ENCODE measurements at places on chromosomes 12 and 14.

DNA sequence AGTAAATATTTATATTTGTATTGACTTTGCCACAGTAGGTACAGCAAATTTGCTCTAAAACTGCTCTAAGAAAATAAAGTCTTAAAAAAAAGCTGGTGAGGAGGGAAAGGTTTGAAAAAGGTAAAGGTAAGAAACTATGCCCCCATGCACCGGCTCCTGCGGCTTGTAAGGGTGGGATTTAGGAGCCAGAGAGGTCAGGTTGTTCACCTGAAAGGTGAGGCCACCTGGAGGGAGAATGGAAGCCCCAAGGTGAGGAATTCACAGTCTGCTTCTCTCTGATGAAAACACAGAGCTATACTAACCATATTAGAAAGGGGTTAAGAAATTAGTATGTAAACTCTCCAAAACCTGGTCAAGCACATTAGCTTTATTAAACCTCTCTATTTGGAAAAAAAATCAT lies 31.8 kb downstream of the CPM start:
- no peak for DNase-seq

GRCh38 chr12:122947352-122947792 lies 18.9 kb downstream of the ABCB9 start:
- DNase-seq, result no peak

DNA sequence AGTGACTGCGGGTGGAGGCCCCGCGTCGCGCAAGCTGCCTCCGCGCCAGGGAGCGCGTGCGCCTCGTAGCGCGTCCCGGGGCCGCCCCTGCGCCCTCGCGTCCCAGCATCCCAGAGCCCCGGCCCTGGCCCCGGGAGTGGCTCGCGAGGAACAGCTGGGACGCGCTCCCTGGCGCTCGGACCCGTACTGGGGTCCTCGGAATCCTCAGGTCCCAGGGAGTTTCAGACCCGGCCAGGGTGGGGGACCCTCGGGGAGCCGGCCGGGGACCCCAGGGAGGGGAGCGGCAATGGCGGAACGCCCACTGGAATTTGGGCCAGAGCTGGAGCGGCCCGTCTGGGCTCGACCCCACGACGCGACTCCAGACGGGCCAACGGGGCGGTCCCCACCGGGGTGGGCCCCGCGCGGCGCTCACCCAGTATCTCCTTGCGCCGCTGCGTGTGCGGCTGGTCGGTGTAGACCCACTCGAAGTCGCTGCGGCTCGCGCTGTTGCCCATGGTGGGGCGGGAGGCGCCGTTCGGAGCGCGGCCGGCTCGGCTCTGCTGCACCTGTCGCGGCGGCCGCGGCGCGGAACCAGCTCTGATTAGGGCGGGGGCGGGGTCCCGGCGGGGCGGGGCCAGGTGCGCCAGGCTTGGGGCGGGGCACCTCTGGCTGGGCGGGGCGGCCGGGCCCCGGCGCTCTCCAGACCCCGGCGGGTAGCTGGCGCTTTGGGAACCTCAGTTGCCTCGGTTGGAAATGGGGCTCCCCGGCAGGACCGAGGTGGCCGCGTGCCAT lies at the start of gene DEGS2:
DEGS2 (minus strand) TSS at position 552 of the 771 bp plus-strand sequence; CDS start at position 494, 58 bp downstream.
- DNase-seq, result no peak

DNA sequence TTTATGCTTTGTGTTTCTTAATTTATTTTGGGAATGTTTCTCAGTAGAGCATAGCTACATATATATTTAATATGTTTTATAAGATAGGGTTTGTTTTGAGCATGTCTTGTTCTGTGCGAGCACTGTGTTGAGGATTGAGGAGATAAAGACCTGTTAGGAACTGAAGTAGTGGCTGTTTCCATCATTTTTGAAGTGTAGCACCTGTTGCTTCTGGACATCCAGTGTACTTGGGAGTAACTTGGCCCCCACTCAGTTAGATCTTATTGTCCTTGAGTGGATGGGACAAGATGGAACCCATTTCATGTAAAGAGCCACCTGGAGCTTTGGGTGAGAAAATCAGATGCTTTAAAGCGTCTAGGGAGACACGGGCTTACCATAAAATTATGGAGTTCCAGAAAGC lies 8.7 kb downstream of the PPP2R5C start:
- DNase-seq, result no peak

GRCh38 chr12:20257311-20257710 lies 111.0 kb upstream of the PDE3A start:
- DNase-seq, result no peak

DNA sequence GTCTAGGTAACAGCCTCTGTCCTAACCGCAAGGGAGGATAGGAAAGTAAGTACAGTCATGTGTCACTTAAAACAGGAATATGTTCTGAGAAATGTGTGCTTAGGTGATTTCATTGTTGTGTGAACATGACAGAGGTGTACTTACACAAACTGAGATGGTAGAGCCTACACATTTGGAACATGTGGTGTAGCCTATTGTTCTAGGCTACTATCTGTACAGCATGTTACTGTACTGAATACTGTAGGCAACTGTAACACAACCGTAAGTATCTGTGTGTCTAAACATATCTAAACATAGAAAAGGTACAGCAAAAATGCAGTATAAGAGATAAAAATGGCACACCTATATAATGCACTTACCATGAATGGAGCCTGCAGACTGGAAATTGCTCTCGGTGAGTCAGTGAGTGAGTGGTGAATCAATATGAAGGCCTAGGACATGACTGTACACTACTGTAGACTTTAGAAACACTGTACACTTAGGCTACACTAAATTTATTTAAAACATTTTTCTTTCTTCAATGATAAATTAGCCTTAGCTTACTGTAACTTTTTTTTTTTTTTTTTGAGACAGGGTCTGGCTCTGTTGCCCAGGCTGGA lies 13.2 kb upstream of the MDM2 start:
- no peak for DNase-seq

- DNase-seq, result no peak
These were observed 69.0 kb downstream of the SSPN start for GRCh38 chr12:26264215-26264838.

- no peak for DNase-seq
These were observed 157.5 kb downstream of the PLCZ1 start for GRCh38 chr12:18580291-18580690.

- DNase-seq, result no peak
These were observed 143.3 kb downstream of the DICER1 start for GRCh38 chr14:95014036-95014435.

DNA sequence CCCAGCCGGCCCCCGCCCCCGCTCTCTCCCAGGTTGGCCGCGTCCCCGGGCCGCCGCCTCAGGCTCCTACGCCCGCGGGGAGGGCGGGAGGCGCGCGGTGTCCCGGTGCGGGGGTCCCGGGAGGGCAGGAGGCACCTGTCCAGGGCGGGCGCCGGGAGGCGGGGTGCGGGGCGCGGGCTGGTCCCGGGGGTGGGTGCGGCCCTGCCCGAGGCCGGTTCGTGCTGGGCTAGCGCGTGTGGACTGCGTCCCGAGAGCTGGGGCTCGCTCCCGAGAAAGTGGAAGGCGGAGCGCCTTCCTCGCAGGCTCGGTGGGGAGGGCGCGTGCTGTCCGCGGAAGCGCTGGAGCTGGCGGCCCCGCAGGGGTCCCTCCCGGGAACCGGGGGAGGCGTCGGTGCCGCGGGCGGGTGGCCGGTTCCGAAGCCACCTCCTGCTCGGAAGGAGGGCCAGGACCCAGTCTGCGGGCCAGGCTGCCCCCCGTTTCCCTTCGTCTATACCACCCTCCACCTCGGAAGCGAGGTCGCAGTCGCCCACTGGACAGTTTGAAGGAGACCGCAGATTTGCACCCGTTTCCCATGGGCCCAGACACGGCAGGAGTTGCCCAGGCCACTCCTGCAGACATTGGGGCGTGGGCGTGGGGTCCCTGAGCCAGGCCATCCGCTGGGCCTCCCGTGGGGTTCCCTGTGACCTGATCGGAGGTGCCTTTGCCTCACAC lies 636 bp downstream of the ZFYVE21 start:
- DNase-seq, result no peak

DNA sequence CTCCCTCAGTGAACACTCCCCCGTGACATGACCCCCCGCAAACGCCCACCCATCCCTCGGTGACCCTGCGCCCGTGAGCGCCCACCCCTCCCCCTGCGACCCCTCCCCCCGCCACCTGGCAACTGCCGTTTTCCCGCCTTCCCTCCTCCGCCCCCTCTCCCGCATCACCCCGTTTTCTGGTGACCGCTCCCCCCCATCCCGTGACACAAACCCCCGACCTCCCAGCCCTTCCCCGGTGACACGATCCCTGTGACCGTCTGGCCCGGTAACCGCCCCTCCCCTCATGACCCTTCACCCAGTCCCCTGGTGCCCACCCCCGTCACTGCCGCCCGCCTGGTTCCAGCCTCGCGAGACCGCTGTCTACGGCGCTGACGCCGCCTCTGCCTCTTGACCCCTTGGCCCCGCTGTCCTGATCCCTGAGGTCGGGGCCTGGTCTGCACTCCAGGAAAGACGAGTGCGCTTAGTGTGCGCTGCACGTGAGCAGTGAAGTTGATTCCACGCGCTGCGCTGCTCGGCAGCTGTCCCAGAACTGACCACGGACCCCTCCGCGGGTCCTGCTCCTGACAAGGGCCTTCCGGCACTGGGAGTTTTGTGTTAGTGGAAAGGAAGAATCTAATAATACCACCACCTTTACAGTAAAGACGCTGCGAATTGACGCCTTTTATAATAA lies 59.4 kb downstream of the DDX51 start:
- DNase-seq, result peak; percentile 29

DNA sequence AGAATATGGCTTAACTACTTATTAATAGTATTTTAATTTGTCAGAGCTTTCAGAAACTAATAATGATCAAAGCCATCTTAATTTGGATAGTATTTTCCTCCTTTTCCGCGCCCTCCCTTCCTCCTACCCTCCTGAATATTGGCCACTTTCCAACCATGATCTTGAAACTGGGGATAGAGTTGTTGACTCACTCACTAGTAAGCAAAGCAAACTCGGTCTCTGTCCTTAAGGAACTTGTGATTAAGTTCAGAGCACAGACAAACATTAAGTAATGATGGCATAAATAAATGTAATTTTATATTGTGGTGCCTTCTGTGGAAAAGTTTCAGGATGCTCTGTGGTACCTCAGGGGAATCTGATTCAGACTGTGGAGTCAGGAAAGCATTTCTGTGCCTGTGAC lies 75.7 kb downstream of the LRRK2 start:
- DNase-seq, result no peak

GRCh38 chr12:101743242-101743641 lies 4.0 kb upstream of the SYCP3 start:
- no peak for DNase-seq

GRCh38 chr12:56658921-56659320 lies 13.1 kb upstream of the ATP5F1B start:
- DNase-seq, result no peak

- no peak for DNase-seq
These were observed 8.3 kb downstream of the FMNL3 start for GRCh38 chr12:49698619-49699545.

GRCh38 chr14:97298736-97299135 lies 501.6 kb downstream of the VRK1 start:
- no peak for DNase-seq

DNA sequence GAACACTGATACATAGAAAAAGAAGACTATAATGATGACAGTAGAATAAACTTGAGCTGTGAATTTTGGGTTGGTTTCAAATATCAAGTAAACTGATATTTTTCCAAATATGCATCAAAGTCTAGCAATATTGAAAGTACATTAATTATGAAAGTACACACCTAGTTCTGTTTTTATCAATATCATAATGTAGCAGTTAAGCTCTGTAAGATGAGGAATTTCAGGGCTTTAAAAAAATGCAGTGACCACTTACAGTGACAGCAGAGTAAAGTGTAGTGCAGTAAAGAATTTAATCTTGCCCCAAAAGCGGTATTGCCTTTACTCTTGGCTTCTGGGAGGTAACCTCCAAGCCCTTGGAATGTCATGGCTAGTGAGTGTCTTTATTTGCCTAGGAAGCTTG lies 102.9 kb upstream of the ABCD2 start:
- no peak for DNase-seq

- peak; percentile 61 for DNase-seq
These were observed at the start of gene TMEM229B for GRCh38 chr14:67487937-67488893. Gene TMEM229B, minus strand, starts transcription at chr14:67488721. Its CDS starts 14,798 bp downstream, at chr14:67473923.

GRCh38 chr12:113471619-113472171 lies at the start of gene LHX5:
Gene LHX5, minus strand, starts transcription at chr12:113471871. Its CDS starts 373 bp downstream, at chr12:113471498.
- no peak for DNase-seq

DNA sequence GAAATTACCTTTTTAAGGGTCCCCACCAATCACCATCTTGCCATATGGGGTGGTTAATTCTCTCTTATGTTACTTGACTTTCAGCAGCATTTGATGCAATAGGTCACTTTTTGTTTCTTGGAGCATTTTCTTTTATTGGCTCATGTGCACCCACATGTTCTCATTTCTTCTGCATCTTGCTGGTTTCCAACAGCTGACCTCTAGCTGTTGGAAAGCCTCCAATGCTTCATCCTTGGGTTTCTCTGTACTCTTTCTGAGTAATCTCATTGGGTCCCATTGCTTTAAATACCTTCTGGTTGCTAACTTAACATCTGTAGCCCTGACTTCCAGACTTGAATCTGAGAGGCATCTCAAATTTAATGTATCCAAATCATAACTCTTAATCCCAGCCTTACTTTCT lies 116.8 kb downstream of the CRADD start:
- DNase-seq, result no peak

- no peak for DNase-seq
These were observed 40.6 kb downstream of the PPP1R13B start for GRCh38 chr14:103806805-103807204.

Data from activated CD8-positive, alpha-beta memory T cell treated with anti-CD3 and anti-CD28 coated beads for 48 hours (primary cell).